ENCODE measurements at places on chromosomes 12 and 14.
A peak's percentile ranks its signal among the peaks of the same experiment; 100 is the strongest.

DNA sequence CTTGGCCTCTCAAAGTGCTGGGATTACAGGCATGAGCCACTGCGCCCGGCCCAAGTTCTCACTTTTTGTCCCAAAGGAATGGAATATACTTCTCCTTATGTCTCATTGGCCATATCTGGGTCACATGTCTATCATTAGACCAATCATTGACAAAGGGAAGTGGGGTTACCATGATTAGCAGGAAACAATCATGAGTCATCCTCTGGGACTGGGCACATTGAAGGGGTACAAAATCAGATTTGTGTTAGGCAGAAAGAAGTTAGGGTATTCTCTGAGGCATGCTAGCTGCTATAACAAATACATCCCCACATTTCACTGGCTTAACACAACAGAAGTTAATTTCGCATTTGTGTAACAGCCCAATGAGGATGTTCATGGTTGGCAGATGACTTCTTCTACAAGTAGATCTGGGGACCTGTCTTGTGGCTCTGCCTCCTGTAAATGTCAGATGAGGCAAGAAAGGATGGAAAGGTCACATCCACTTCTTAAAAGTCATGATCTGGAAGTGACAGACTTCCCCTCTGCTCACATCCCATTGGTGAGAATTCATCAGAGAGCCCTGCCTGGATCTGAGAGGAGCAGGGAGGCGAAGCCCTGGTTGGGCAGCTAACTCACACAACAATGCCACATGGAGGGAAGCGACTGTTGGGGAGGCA, 3.1 kb downstream of the CCDC63 start:
- no peak for DNase-seq

DNA sequence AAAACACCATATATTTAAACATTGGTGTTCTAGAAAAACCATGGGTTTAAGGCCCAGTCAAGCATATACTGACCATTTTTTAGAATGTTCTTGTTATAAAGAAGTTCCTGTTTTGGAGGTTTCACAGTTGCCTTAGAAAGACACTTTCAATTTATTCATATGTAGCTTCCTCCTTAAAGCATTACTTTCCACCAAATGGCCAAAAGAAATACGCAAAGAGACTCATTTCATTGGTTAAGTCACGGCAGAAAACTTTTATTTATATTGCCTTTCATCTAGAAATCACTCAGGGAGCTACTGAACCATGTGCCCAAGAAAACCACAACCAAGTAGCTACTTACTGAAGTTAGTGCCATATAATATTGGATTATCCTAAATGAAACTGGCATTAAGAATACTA, 40.0 kb downstream of the MYBPC1 start:
- no peak for DNase-seq

GRCh38 chr12:80235944-80236343, 136.6 kb downstream of the OTOGL start:
- DNase-seq, result no peak

GRCh38 chr12:94602024-94602423, 48.3 kb downstream of the TMCC3 start:
- no peak for DNase-seq

- no peak for DNase-seq
Measured at GRCh38 chr14:37643701-37644100, 48.3 kb downstream of the TTC6 start.

GRCh38 chr14:44163946-44164345, 343.1 kb downstream of the FSCB start:
- DNase-seq, result no peak

GRCh38 chr12:55687746-55688145, 20.0 kb downstream of the ITGA7 start:
- DNase-seq, result no peak

DNA sequence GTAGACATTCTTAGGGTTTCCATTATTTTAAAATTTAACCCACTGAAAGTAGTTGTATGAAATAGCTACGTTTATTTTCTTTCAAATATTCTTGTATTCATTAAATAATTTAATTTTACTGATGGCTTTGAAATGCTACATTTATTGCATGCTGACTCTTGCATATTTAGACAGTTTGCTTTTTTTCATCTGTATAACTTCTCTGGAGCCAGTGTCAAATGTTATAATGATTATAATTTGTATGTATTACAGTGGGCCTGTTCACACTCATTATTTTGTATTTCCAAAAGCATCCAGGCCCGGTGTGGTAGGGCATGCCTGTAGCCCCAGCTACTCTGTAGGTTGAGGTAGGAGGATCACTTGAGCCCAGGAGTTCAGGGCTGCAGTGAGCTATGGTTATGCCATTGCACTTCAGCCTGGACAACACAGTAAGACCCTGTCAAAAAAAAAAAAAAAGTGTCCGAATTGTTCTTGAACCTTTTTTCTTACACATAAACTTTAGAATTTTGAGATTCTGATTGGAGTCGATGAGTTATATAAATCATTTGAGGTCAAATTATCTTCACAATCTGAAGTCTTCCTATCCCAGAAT, 905 bp downstream of the ZNF84 start:
- no peak for DNase-seq

DNA sequence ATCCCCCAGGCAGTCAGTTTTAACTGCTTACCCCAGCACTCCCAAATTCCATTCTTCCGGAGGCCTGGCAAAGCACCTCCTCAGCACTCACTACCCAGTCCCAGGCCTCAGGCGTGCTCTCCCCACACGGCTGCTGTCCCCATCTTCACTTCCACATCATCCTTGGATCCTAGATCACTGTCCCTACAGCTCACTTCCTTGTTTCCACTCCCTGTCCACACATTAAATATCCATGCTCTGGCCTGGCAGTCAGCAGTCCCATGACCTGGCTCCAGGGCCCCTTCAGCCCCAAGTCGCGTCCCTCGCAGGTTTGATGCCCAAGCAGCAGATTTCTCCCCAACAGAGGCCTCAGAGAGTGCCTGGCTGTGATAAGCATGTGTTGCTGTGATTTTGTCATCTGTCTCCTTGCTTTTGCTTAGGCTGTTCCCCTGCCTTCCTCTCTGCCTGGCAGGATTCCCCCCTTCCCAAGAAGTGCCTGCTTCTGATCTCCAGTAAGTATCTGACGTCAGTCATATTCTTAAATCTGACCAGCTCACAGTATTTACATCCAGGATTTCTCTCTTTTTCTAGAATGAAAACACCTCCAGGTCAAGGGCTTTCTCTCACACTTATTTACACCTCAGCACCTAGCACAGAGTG, 241.7 kb downstream of the ZFP36L1 start:
- no peak for DNase-seq

DNA sequence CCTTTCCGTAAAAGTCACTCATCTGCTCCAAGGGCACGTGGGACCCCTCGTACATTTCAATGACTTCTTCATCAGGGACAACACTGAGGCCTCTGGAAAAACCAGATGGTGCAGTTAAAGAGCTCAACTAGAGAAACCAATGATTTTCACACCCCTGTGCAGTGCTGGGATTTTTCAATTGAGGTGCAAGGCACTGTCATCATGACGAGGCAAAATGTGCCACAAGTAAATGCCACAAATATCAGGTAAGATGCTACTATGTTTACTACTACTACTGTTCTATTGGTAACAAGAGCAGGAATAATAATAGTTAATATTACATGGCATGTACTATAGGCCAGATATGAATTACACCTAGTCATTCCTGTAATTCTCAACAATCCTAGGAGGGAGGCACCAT, 42.4 kb downstream of the NT5DC3 start:
- no peak for DNase-seq

GRCh38 chr14:57747036-57747435, 118.9 kb downstream of the SLC35F4 start:
- no peak for DNase-seq

GRCh38 chr12:95804291-95804690, 13.7 kb upstream of the NTN4 start:
- no peak for DNase-seq

DNA sequence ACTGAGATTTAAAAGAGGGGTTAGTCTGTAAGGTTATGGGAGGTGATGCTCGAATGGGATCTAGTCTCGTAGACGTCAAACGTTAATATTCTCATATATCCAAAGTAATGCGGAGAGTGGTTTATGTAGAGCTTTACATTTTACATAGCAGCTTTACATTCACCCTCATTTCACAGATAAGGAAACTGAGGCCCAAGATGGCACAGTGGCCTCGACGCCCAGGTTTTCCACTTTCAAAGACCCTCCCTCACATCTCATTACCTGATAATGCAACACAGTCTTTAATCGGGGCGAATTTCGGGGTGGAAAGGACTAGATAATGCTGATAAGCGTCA, 450 bp upstream of the TDG start:
- DNase-seq, result no peak

GRCh38 chr12:89621521-89621920, 87.1 kb downstream of the ATP2B1 start:
- no peak for DNase-seq

DNA sequence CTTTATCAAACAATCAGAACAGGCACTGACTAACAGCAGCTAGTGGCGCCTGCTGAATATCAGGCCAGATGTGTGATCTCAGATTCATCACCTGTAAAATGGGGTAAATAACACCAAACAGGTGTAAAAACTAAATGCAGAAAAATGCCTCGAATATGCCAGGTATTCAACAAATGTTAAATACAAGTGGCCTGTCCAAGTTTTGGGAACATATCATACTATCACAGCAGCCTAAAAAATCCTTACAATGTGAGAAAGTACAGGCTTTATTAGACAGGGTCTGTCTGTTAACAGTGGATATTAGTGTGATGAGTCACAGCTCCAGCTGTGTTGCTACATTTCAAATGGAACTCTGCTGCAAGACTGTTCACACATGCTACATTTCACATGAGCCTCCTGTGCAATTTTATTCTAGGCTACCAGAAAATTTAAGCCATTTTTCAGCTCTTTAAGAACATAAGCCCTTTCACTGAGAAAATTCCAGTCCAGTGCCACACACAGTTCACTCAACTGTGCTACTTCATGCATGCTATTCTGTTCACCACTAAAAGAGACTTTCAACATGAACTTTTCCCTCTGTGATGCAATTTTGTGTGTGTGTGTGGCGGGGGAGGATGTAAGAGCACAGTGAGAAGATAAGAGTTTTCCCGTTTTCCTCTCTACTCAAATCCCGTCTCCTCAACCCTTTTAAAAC, 56.7 kb downstream of the MSRB3 start:
- DNase-seq, result peak; percentile 60

- no peak for DNase-seq
Measured at GRCh38 chr14:74127634-74128033, 42.9 kb downstream of the LIN52 start.

DNA sequence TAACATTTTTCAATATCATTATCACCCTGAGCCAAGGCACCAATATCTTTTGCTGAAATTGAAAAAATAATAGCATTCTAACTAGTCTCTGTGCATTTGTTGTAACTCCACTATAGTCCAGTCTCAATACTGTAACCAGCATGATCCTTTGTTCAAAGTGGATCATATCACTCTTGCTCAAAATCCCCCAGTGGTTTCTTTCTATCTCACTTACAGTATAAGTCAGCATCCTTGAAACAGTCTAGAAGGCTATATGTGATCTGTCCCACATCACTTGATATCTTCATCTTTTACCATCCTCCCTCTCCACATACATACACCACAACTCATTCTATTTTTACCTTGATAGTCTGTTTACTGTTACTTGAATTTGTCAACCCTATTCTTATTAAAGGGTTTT, 435.7 kb downstream of the CCER1 start:
- DNase-seq, result no peak

- DNase-seq, result no peak
Measured at GRCh38 chr12:65464930-65465329, 186.4 kb downstream of the MSRB3 start.

GRCh38 chr14:100199240-100199860, 39.6 kb upstream of the YY1 start:
- no peak for DNase-seq

- no peak for DNase-seq
Measured at GRCh38 chr14:95008445-95009217, 148.7 kb downstream of the DICER1 start.

DNA sequence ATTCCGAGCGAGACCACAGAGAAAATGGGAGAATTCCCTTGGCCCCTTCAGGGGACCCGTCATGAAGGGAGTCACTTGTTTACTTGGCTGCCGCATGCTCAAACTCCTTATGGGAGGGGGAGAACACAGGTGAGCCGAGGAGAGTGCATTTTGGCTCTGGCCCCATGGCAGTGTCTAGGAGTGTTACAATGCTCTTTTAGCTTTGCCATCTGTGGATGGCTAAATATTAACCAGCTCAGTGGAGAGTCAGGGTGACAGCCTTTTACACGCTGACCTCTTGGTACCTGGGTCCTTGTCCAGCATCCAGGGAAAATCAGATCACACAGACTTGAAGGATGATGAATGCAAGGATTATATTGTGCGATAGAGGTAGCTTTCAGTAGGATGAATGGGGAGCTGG, 146.4 kb upstream of the ATXN7L3B start:
- DNase-seq, result no peak

GRCh38 chr12:52495389-52495788, 2.3 kb upstream of the KRT6A start:
- DNase-seq, result no peak

DNA sequence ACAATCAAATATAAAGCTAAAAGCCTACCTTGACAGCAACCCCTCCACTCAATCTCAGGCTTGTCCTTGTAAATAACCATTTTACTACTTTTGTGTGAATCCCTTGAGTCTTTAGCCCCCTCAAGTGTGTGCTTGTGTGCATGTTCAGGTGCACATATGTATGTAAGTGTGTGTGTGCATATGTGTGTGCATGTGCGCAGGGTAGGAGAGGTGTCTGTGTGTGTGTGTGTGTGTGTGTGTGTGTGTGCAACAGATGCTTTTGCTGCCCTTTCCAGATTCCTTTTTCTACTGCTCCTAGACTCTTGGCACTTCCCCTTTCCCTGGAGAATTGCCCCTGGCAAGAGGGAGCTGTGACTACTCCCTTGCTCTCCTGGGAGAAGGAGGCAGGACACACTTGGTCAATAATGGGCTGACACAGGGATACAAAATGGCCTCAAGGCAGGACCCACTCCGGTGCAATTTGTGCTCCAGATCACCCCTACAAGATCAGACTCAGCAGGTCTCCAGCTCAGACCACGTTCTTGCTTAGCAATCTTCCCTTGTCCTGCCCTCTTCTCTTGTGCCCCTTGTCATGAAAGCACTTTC, 73.4 kb downstream of the IFNG start:
- no peak for DNase-seq

- no peak for DNase-seq
Measured at GRCh38 chr14:50805396-50805795, 25.6 kb downstream of the NIN start.

GRCh38 chr12:124833693-124834122, 30.0 kb downstream of the SCARB1 start:
- no peak for DNase-seq

DNA sequence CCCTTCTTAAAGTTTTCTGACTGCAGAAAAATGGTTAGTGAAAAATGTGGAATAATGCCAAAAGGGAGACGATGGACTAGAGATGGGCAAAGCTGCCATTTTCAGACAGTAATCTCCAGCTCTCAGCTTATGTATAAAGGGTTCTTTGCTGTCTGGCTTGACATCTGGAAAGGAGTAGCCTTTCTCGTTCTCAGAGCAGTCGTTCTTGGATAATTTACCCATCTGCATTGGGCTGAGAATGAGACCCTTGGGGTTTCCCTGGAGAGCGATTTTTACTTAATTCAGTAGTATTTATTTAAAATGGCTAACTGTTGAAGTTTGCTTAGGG, 1.2 kb downstream of the NUDT4 start:
- no peak for DNase-seq

- DNase-seq, result no peak
Measured at GRCh38 chr14:101114726-101115515, 211.4 kb upstream of the RTL1 start.
